Stimulated activated CD8-positive, alpha-beta memory T cell treated with anti-CD3 and anti-CD28 coated beads, Interleukin-2, amount 100 ng/mL, for 1 hour (primary cell): ENCODE measurements at places on chromosomes 11 and 22.

DNA sequence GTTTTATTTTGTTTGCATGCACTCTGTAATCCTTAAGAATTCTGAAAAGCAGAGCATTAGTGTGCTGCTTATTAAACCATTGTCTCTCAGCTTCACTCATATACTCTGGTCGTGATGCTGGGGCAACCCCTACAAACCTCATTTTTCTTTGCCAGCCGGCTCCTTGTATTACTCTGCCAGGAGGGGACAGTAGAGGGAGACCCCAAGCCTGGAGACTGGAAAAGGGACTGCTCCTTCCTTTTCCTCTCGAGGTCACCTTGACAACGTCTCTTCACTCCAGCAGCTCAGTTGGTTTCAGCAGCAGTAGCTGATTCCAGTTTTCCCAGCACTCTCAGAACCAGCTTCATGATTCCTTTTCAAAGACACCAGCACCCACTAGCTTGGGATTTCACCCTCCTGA is 2.8 kb upstream of the JHY start:
- no peak for DNase-seq

- no peak for DNase-seq
Observed at GRCh38 chr11:75795276-75796090, 19.5 kb upstream of the UVRAG start.

GRCh38 chr11:123544631-123545375 is 109.6 kb downstream of the SCN3B start:
- DNase-seq: no peak

- DNase-seq: no peak
Observed at GRCh38 chr11:32184041-32184722, 93.3 kb downstream of the RCN1 start.

DNA sequence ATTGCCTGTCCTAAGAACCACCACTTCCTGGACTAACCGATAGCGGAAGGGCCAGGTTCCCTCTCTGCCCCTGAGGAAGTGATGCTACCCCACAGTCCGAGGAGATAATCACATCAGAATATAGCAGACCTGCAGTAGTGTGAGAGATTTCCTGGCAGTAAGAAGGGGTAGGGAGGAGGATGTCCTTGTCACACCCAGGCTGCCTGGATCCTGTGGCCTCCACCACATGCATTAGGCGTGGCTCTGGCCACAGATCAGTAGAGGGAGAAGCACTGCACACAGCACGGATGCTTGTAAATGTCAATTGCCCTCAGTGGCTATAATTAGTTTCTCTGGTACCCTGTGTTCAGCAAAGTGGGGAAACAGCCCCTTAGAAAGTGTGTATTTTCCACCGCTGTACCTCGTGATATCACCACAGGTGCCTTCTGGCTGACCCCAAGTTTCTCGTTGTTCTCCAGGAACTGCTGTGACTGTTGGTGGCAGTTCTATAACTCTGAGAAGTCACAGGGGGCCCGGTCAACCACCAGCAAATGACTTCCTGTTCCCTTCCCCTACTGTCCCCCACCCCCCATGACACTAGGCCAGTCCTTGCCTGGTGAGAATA is 61.8 kb downstream of the UBASH3B start:
- peak; percentile 17 for DNase-seq

- DNase-seq: no peak
Observed at GRCh38 chr11:15938121-15938611, 418.2 kb downstream of the SOX6 start.

DNA sequence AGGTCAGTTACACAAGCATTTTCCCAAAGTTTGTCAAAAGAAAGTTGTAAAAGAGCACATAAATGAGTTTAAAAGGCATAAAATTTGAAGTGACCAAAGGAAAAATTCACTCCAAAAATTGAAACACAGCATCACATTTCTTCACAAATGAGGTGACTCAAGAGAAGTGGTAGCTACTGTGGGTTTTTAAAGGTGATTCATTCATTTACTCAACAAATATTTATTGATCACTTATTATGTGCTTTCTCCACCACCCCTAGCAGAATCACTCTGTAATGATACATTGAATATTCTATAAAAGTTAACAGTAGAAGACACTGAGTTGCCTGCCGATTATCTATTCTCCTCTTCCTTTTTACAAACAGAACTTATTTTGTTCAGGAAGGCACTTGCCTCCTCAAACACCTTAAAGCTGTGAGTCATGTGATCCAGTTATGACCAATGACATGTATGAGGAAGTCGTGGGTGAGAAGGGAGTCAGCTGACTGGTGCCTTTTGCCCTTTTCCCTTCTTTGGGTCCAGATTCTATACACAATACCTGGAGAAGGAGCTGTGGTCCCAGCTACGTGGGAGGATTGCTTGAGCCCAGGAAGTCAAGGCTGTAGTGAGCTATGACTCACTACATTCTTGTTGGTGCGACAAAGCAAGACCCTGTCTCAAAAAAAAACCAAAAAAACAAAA is 67.7 kb upstream of the CLNS1A start:
- DNase-seq: no peak

DNA sequence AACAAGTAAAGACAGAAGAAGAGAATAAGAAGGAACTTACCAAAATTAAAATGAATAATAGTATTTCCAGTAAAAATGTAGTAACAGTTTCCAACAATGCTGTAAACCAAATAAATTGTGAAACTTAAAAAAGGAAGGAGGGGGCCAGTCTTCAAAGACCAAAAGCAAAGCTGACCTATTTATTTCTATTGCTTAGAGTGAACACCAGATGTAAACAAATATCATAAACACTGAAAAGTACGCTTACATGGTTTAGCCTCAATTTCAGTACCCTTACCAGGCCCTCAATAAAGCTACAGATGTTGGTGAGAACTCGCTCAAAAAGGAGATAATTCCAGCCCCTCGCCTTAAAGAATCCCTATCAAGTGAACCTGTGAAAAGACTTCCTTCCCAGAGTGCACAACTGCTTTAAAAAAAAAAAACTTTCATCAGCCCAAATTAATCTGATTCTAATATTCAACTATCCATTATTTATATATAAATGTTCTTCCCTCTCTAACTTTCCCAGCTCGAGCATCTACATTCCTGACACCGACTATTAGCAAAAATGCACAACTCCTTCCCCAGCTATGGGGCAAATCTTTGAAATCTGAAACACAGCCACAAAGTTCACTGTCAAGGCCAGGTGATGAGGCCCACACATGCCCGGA is 2.4 kb downstream of the PHF21A start:
- no peak for DNase-seq

DNA sequence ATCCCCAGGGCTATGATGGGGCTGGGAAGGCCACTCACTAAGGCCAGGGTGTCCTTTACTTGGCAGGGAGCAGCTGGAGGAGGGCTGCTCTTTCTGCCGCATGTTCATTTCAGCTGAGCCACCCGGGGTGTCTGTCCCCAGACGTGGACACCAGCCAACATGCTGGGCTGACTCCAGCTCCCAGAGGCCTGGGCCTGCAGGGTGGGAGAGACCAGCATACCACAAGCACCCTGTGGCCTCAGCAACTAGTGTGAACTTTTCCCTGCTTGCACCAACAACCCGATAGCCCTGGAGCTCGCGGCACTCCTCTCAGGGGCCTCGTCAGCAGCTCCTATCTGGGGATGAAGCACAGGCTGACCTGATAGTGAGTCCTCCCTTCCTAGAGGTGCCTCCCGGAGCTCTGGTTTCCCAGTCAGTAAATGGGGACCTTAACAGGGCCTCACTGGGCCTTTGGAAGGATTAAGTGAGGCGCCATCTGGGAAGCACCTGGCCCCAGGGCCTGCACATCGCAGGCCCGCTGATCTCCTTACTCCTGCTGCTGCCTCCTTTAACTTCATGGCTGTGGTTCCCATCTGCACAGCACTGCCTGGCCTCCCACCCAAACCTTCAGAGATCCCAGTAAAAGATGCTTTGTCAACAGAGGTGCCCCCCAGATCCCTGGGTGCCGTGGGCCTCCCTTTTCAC is 83.4 kb downstream of the GALNT18 start:
- DNase-seq: no peak

GRCh38 chr22:46082633-46083032 is 67.7 kb upstream of the PPARA start:
- DNase-seq: no peak

DNA sequence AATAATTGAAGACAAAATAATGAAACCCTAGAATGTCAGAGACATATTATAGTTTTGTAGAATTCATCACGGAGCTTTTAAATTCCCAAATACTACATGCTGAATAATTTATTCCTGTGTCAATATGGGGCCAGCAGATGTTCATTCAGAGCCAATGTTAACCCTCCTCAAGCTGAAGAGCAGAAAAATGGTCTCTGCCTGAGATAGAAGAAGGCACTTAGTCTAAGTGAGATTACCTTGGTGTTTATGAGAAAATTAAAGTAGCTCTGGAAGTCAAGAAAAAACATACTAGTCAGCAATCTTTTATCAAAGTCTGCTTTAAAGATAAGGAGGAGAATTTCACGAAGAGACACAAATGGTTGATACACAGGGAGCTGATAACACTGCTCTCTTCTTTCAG is 328.2 kb downstream of the TTC28 start:
- no peak for DNase-seq

- no peak for DNase-seq
Observed at GRCh38 chr11:6601041-6601461, 2.4 kb downstream of the RRP8 start.

GRCh38 chr11:74070723-74071492 is 62.0 kb upstream of the UCP3 start:
- DNase-seq: no peak

DNA sequence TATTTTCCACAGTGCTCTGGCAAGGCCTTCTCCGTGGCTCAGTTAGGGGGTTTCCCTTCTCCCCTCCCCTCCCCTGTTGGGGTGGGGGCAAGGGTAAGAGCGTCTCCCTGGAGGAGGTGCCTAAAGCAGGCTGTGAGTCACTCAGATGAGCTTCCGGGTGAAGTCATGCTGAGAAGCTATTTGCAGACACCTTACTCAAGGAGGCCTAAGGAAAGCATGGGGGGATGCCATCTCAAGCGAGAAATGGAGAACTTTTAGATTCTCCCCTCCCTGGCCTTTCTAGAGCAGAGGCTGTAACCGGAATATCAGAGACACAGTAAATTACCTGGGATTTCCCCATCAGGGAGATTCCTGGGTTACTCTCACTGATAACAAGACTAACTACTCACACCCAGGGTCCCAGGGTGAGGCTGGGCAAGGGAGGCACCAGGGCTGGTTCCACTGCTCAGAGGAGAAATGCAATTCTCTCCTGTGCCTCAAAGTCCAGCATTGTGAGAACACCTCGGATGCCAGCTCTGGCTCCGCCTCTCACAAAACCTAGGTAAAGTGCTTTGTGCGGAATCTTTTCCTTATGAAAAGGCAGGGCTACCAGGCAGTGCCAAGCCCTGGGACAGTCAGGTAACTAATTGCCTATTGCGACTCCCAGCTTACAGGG is 123.6 kb downstream of the ABTB2 start:
- peak; percentile 47 for DNase-seq

GRCh38 chr11:2566223-2567025 is 121.6 kb downstream of the KCNQ1 start:
- DNase-seq: no peak

DNA sequence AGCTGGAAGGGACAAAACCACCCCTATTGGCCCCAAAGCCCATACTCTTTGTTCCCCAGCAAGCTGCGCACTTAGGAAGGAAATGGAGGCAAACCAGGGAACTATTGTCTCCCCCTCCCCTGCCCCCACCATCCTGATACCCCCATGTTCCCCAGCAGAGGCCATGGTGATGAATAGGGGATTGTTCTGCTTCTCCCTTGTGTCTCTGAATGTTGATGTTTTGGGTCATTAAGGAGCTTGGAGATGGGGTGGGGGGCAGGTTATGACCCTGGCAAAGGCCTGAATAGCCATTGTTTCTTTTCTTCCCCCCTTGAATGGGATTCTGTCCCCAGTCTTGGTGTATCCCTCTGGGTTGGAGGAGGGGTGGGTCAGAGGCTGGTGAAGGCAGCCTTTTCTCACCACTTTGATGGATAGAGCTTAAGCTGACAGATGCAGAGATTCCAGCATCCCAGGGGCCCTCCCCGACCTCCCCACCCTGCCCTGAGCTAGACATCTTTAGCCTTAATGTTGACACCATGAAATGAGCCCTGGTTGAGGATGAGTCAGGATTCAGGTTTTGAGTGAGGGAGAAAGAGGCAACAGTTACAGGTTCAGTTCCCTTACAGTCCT is 8.3 kb downstream of the DTX4 start:
- DNase-seq: no peak

- DNase-seq: no peak
Observed at GRCh38 chr22:45587638-45588505, 83.8 kb upstream of the ATXN10 start.

- DNase-seq: no peak
Observed at GRCh38 chr11:124467381-124467927, 22.0 kb upstream of the OR8B8 start.

DNA sequence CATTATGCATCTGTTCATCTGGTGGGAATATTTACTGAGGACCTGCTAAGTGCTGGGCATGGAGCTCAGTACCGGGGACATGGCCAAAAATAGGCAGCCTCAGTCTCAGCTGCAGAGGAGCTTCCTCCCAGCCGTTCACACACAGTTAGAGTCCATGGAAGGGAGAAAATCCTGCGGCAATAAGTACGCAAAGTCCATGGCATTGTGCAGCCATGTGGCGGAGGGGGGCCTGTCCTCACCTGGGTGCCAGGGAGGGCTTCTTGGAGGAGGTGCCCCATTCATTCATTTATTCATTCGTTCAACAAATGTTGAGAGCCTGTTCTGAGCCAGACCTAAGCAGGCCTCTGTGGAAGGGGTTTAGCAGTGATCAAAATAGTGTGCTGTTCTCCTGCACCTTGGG is 59.3 kb upstream of the ANO1 start:
- no peak for DNase-seq

GRCh38 chr22:49992921-49993648 is 19.5 kb downstream of the IL17REL start:
- peak; percentile 52 for DNase-seq

GRCh38 chr11:71340086-71340606 is 87.8 kb upstream of the SHANK2 start:
- no peak for DNase-seq

GRCh38 chr11:350723-351255 is 18.5 kb upstream of the B4GALNT4 start:
- no peak for DNase-seq

DNA sequence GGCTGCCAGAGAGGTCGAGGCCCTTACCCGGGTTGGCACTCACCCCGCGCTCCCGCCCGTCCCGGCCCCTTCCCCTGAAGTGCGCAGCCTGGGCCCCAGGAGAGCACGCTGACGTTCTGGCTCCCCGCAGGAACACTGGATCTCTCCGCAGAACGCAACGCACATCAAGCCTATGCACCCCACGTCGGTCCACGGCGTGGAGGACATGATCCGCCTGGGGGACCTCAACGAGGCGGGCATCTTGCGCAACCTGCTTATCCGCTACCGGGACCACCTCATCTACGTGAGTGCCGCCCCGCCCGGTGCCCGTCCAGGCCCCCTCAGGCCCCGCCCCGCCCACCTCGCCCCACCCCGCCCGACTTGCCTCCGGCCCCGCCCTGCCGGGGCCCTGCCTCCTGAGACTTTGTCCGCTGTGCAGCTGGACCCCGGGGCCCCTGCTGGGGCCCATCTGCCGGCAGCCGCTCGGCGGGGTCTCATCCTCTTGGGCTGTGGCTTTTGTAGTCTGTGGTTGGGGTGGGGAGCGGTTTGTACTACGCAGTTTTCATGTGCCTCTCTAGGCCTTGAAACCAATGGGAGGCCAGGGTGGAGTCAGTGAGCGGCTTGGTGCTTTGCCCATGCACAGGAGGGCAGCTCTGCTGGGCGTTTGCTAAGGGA is 19.7 kb downstream of the MYO7A start:
- DNase-seq: no peak

GRCh38 chr11:22263613-22264012 is 70.7 kb downstream of the ANO5 start:
- no peak for DNase-seq

GRCh38 chr11:129451524-129451923 is 75.9 kb downstream of the BARX2 start:
- DNase-seq: no peak

GRCh38 chr11:121521145-121522042 is 68.6 kb upstream of the SORL1-AS1 start:
- DNase-seq: no peak
